ENCODE measurements at places on chromosomes 13 and 19.

DNA sequence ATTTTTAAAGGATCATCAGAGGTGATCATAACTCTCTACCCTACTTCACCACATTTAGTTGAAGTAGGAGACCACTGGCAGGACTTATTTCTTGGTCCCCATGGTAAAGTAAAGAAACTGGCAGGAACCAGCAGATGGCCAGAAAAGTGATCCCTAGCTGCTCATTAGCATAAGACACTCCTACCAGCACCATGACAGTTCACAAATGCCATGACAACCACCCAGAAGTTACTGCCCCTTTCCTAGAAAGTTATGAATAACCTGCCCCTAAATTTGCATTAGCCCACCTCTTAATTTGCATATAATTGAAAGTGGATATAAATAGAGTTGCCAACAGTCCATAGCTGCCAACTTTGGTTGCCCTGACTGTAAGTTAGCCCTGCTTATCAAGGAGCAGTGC, 18.4 kb upstream of the RUBCNL start:
- no peaks in the 10 kb centered on the region for H3K27me3 ChIP-seq
- H3K4me1 ChIP-seq: no peaks in the 10 kb centered on the region
- DNase-seq: no peak
- no peak overlapping the region for H3K4me3 ChIP-seq
- no peaks in the 10 kb centered on the region for H3K36me3 ChIP-seq

GRCh38 chr13:105630431-105630830, 905.0 kb downstream of the EFNB2 start:
- no peaks in the 10 kb centered on the region for H3K4me1 ChIP-seq
- no peak overlapping the region for H3K4me3 ChIP-seq
- no peak overlapping the region for H3K27ac ChIP-seq
- H3K27me3 ChIP-seq: no peaks in the 10 kb centered on the region
- DNase-seq: no peak

- peaks cover 25% of the 10 kb centered on the region for H3K4me1 ChIP-seq
- H3K36me3 ChIP-seq: no peaks in the 10 kb centered on the region
- peak overlapping the region; percentile 35 for H3K4me3 ChIP-seq
- H3K27me3 ChIP-seq: peaks cover 16% of the 10 kb centered on the region
- DNase-seq: peak; percentile 58
- peak overlapping the region; percentile 86 for H3K27ac ChIP-seq
These were observed 5.3 kb upstream of the PROZ start for GRCh38 chr13:113152984-113153809.

DNA sequence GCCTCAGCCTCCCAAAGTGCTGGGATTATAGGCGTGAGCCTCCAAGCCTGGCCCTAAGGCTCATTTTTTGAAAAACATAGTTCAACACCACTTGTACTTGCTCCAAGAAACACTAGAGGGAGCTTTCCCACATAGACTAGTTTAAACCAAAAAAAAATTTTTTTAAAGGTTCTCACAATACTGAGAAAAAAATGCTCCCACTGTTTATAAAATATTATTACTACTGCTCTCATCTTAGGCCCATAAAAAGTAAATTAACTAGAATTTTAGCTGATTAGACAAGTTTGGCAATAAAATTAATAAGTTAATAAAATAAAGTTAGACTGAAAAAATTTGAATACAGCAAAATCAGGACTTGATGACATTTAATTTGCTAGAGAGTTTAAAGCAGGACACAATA, 109.5 kb downstream of the TBC1D4 start:
- no peaks in the 10 kb centered on the region for H3K36me3 ChIP-seq
- peak; percentile 82 for DNase-seq
- H3K4me3 ChIP-seq: no peak overlapping the region
- H3K27me3 ChIP-seq: no peaks in the 10 kb centered on the region
- H3K27ac ChIP-seq: no peak overlapping the region

DNA sequence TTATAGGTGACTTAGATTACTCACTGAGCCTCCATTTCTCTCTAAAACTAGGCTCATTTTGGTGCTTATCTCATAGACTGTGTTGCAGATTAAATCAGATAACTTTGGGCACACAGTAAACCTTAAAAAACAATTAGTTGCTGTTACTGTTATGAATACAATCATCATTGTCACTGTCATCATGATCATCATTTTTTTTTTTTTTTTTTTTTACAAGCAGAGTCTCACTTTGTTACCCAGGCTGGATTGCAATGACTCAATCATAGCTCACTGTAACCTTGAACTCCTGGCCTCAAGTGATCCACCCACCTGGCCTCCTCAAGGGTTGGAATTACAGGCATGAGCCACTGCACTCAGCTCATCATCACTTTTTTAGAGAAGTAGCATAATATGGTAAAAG, 60.0 kb downstream of the VWA8 start:
- H3K27ac ChIP-seq: no peak overlapping the region
- DNase-seq: no peak
- H3K4me1 ChIP-seq: no peaks in the 10 kb centered on the region
- H3K4me3 ChIP-seq: no peak overlapping the region
- no peaks in the 10 kb centered on the region for H3K36me3 ChIP-seq
- H3K27me3 ChIP-seq: no peaks in the 10 kb centered on the region

DNA sequence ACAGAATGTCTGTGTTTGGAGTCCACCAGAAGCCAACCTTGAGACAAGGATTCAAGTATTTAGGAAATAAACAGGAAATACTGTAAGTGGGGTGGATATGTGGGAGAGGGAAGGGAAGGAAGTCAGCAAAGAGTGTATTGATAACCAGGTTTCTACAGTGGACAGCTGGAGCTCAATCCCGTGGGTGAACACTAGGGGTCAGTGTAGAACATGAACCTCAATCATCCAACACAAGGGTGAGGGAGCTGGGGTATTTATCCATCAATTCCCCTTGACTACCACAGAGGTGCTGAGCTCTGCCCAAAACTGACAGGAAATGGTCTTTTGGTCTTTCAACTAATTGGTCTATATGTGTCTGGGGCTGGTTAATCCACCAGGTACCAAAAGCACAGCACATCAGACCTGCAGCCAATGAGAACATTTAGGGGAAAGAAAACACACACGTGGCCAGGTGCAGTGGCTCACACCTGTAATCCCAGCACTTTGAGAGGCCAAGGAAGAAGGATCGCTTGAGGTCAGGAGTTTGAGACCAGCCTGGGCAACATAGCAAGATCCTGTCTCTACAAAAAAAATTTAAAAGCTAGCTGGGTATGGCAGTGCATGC, 5.6 kb upstream of the SYDE1 start:
- no peak for DNase-seq
- H3K4me1 ChIP-seq: no peaks in the 10 kb centered on the region
- H3K4me3 ChIP-seq: no peak overlapping the region
- no peaks in the 10 kb centered on the region for H3K27me3 ChIP-seq
- H3K27ac ChIP-seq: no peak overlapping the region

DNA sequence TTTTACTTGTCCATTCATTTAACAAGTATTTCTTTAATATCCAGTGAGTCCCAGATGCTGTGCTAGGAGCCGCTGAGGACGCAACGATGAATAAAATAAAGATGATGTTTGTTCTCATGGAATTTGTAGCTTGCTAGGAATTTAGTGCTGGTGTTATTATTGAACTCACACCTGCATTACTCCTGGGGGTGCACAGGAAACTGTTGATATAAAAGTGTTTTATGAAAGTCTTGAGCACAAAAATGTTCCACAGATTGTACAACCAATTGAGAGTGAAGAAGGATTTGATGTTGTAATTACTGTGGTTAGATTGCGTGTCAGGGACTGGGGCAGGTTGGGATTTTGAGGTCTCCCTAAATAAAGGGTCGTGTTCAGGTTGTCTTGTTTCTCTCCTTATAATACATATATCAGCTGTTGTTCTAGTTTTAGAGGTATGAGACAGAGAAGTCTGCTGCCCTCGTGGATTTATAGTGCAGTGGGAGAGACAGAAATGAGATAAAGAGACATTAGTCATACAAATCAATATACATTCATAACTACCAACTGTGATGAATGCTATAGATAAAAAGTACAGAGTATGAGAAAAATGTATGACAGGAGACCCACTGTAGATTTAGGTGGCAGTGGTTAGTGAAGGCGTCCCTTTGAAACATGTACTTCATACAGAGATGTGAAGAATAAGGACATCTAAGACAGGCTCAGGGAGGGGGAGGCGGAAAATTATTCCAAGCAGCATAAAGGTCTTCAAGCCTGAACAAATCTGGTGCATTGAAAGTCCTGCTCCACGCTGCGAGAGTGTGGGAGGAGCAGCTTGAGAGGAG, 11.3 kb downstream of the CACNG6 start:
- H3K27ac ChIP-seq: no peak overlapping the region
- DNase-seq: no peak
- no peaks in the 10 kb centered on the region for H3K36me3 ChIP-seq
- peaks cover 11% of the 10 kb centered on the region for H3K27me3 ChIP-seq
